ENCODE measurements at places on chromosomes 7 and 10. TPM values are rescaled to one million over a fixed set of nuclear protein-coding genes. Genes with fewer than 3 reads are reported as not detected.

DNA sequence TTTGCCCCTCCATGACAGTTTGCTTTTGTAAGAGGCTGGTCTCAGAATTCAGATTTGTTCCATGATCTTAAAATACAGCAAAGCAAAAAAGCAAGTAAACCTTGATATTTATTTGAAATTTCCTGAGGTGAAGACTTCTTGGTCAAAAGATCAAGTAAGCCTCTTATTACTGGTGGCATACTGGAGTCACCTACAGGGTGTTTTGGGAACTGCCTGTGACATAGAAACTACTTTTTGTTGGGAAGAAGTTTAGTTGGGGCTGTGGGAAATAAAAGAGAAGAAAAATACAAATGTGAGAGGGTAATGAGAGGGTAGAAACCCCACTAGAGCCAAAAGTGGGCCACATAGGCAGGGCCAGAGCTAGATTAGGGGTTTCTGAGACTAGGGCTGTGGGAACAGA lies 217.9 kb downstream of the OTUD1 start:
- DNase-seq: peak; percentile 4

GRCh38 chr7:100003711-100004661 lies 11.4 kb upstream of the ZKSCAN1 start:
- no peak for DNase-seq

- DNase-seq: no peak
Measured at GRCh38 chr10:6871128-6871527, 291.1 kb upstream of the PRKCQ start.

- no peak for DNase-seq
Measured at GRCh38 chr7:18663321-18663720, 167.8 kb downstream of the HDAC9 start.

The DHTKD1 gene
- 17.3 TPM for total RNA-seq

The FBXL13 gene
- 3.1 TPM for total RNA-seq

- DNase-seq: no peak
Measured at GRCh38 chr10:51113007-51113406, 38.7 kb downstream of the PRKG1 start.

The FAM237B gene
- not detected for total RNA-seq

- no peak for DNase-seq
Measured at GRCh38 chr10:99115703-99116102, 119.9 kb downstream of the HPSE2 start.

The HOXA13 gene
- total RNA-seq: not detected

DNA sequence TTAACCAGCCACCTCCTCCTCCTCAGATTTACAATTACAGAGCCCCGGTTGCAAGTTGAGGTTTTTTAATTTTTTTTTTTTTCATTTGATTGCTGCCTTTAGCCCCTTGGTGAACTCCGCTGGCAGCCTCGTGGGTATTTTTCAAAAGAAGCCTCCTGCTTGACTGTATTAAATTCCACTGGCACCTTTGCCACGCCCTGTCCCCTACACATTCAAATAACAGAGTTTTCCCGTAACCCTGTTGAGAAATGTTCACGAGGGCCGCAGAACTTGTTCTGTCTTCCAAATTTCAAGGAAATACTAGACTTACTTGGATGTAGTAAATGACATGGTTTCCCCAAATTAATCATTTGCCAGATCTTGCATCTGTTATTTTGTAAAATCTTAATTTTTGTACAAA lies 167.0 kb downstream of the ARID5B start:
- DNase-seq: no peak

- no peak for DNase-seq
Measured at GRCh38 chr10:30594077-30594476, 35.5 kb downstream of the LYZL2 start.

The CHN2 gene
- 3.6 TPM for total RNA-seq

DNA sequence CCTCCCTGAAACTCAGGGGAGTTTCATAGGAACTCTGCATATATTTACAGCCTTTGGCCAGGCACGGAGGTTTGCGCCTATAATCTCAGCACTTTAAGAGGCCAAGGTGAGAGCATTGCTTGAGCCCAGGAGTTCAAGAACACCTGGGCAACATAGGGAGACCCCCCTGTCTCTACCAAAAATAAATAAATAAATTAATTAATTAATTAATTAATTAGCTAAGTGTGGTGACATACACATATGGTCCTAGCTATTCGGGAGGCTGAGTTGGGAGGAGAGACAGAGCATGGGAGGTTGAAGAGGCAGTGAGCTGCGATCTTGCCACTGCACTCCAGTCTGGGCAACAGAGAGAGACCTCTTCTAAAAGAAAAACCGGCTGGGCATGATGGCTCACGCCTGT lies 9.4 kb upstream of the LEP start:
- DNase-seq: no peak

DNA sequence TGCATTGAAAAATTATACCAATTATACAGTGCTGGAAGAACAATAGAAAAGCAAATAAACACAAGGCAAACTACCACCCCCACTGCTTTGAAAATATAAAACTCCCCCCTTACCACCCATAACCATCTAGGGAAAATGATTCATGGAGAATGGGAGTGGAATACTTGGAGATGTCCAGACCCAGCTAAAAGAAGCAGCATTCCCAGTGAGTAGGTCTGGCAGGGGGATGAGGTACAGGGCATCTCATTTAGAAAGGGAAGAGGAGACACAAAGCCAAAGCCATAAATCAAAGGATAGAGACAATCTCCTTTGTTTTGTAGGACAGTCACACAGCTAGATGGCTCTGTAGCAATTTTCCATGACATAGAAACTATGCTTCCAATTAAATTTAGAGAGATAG lies 36.0 kb upstream of the DGKI start:
- DNase-seq: no peak

GRCh38 chr7:127551941-127552340 lies 33.5 kb downstream of the GCC1 start:
- DNase-seq: no peak

The TCF7L2 gene
- total RNA-seq: 3.4 TPM

DNA sequence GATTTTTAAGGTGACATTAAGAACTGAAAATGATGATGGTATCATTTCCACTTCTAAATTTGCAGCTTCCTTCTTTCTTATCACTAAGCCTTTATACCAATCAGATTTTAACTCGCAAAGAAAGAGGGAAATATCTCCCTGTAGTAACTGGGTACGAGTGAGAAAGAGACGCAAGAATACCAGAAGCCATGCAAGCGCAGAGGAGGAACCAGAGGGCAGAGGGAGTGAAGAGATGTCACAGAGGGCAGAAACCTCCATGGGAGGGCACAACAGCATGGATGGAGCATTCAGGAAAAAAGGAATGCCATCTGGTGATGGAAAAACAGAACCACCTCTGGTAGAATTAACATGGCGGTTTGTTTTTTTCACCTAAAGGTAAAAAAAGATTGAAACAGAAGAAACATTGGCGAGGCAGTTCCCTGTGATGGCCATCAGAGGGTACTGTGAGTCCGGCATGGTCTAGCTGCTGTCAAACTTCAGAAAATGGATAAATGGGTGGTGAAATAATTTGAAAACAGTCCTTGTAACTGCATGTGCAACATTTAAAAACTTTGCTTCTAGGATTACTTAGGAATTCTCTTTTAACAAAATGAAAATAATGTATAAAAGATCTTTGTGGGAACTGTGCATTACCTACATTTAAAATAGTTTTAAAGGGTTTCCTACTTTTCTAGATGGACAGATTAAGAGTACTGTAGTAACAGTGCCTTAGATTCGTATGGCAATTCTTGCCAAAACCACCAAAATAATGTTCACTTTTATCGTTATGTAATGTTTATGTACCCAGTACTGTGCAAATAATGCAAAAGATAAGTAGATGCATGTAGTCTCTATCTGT lies 91.8 kb downstream of the ARHGAP12 start:
- DNase-seq: peak; percentile 5

DNA sequence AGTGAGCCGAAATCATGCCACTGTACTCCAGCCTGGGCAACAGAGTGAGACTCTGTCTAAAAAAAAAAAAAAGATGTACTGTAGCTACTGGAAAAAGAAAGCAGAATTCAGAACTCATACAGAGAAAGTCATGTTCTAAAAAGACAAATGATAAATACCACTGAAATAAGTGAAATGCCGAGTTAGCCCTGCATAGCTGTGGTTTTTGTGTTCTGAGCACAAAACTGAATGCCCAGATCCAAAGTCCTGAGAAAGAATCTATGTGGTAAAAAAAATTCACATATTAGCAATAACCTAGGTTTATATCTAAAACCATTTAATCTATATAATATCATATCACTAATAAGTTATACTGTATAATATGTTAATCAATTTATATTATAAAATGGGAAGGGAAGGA lies 29.3 kb upstream of the HECW1 start:
- no peak for DNase-seq

DNA sequence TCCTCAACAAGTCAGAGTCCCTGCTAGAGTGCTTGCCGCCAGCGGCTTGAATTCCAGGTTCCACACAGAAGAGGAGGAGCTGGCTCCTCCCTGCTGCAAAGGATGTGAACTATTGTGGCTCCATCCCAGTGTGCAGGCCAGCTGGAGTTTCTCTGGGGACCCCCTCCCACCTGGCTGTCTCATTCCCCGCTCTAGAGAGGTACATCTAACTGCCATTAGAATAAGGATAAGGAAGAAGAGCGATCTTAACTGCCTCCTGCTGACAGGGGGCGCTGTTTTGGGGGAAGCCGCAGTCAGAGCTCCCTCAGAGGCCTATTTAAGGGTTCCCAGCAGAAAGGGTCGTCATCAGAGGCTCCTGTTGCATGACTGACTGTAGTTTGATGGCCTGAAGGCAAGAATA lies 40.8 kb upstream of the HECW1 start:
- no peak for DNase-seq

- DNase-seq: no peak
Measured at GRCh38 chr7:106868364-106868763, 3.3 kb downstream of the PIK3CG start.

GRCh38 chr10:132395704-132396493 lies 1.1 kb upstream of the PWWP2B start:
- no peak for DNase-seq

The COL1A2 gene
- total RNA-seq: 10.8 TPM

DNA sequence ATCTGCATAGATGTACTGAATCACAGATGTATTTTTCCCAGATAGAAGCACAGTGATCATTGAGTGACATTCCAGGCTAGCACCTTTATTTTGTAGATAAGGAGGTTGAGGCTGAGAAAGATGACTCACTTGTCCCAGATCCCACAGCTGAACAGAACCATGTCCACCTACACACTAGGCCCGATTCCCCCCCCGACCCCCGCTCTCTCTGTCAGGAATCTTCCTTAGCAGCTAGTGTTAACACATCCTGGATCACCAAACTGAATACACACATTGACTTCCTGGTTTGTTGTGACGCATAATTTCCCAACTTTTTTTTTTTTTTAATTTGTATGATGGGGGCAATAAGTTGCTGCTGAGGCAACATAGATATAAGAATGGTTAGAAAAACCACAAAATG lies 5.2 kb downstream of the SFMBT2 start:
- DNase-seq: no peak

GRCh38 chr7:43766564-43766963 lies 8.1 kb downstream of the BLVRA start:
- no peak for DNase-seq

- no peak for DNase-seq
Measured at GRCh38 chr7:159122276-159122675, 22.4 kb downstream of the VIPR2 start.

- no peak for DNase-seq
Measured at GRCh38 chr10:117112220-117112619, 25.9 kb downstream of the VAX1 start.

DNA sequence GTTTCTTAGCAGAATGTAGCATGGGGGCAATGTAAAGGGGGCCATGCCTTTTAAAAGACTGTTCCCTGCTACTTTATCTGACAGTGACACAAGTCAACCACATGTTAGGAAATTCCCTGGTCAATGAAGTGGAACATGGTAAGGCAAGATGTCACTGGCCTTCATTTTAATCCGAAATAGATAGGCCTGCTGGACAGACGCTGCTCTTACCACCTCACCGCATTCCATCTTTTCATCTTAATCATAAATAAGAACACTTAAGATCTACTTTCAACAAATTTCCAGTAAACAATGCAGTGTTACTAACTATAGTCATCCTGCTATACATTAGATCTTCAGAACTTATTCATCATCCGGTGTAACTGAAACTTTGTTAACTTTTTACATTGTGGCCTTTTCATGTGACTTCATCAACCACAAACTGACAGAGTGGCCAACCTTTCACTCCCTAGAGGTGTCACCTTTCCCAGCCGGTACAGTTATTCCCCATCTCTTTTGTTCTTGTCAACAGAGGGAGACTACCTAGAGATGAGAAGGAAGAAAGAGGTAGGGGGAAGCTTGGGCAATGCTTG lies 15.6 kb downstream of the ASB4 start:
- DNase-seq: no peak

GRCh38 chr7:115136796-115137443 lies 215.0 kb downstream of the MDFIC start:
- no peak for DNase-seq

GRCh38 chr10:86446440-86446839 lies 75.2 kb downstream of the WAPL start:
- DNase-seq: no peak

DNA sequence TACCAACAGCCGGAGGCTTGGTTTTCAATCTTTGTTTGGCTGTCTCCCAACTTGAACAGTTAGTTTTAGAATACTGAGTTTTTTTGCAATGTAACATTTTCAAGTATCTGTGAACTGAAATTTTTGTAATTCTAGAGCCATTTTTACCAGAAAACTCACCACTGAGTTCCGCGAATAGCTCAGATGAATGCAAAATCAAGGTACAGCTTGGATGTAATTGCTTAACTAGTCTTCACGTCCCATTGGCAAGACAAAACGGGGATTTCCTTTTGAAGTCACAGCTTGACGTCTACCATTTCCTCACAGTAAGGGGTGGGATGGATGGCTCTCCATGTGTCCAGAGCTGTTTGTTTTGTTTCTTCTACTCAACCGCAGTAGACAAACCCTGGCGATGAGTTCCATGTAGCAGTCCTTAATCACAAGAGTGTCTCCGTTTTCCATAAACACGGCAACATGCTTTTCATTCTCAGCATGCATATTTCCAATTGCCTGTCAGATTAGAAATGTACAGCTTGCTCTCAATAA lies 55.8 kb upstream of the FGFR2 start:
- no peak for DNase-seq

The NRG3 gene
- 10.2 TPM for total RNA-seq

DNA sequence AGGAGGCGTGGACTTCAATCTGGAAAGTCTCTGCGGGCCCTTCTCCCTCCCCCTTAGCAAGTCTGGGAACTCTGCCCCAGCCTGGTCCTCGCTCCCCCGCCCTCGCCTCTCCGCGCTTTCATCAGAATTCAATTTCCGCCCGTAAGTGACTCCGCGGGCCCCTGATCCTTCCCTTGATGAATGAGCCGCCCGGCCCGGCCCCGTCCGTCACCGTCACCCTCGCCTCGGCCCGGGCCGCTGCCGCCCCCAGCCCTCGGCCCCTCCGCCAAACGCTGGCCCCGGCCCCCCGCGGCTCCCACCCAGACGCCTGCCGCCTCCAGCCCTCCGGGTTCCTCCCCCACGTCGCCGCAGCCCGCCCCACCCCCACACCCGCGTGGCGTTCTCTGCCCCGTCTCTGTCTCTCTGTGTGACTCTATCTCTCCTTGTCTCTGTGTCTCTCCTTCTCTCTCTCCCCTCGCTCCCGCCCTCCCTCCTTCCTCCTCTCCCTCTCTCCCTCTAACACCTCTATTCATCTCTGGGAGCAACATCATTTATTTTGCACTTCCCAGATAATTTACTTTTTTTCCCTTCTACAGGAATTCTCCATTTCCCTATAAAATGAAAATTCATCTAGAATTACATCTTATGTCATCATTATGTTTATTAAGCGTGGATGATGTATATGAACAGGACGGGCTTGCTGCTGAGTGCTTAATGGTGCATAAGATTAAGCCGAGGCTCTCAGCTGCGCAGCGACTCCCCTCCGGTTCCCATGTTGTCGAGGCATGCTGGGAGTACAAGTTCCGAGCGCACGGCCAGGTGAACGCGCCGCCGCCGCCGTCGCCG lies 91.2 kb upstream of the PAX2 start:
- DNase-seq: no peak

The CDH23 gene
- 0.04 TPM for total RNA-seq

Measured in kidney epithelial cell (primary cell).